ENCODE measurements at places on chromosomes 2 and 18.

- DNase-seq: no peak
These were observed at the start of gene LRP1B for GRCh38 chr2:142131010-142131669. Gene LRP1B (minus strand): TSS chr2:142131016. CDS start chr2:142130729, 287 bp downstream.

DNA sequence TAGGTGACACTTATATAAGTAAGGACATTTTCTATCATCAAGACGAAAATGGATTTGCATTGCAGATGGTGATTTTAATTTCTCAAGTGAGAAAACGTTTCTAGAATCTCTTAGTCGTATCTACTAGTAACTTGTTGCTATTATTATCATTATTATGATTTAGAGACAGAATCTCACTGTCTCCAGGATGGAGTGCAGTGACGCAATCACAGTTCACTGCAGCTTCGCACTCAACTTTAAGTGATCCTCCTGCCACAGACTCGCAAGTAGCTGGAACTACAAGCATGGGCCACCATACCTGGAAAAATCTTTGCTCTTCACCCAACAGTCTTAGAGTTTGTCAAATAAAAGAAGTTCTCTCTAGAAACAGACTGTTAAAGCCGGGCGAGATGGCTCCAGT is 37.6 kb upstream of the DDX18 start:
- no peak for DNase-seq

DNA sequence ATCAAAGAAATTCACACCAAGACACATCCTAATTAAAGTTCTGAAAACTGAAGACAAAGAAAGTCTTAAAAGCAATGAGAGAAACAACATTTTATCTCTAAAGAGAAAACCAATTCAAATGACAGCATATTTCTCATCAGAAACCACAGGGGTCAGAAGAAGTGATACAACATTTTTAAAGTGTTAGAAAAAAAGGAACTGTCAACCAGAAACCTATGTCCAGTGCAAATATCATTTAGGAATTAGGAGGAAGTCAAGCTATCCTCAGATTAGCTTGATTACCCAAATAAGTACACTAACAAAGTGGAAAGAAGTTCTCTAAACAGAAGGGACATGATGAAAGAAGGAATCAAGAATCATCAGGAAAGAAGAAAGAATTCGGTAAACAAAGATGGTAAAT is 59.5 kb upstream of the BCL2L11 start:
- no peak for DNase-seq

DNA sequence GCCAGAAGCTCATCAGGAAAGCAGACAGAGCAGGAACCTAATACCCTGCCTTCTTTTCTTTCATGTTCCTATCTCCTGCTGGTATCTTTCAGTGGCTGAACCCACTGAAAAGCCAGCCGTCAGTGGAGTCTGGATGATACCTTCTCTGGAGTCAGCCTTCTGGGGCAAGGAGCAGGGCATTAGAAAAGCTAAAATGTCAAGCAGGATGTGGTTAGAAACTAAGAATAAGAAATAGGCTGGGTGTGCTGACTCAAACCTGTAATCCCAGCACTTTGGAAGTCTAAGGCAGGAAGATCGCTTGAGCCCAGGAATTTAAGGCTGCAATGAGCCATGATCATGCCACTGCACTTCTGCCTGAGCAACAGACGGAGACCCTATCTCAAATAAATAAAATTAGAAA is 642.0 kb upstream of the FSHR start:
- DNase-seq: no peak

GRCh38 chr18:45521136-45521535 is 94.1 kb upstream of the SLC14A2 start:
- no peak for DNase-seq

DNA sequence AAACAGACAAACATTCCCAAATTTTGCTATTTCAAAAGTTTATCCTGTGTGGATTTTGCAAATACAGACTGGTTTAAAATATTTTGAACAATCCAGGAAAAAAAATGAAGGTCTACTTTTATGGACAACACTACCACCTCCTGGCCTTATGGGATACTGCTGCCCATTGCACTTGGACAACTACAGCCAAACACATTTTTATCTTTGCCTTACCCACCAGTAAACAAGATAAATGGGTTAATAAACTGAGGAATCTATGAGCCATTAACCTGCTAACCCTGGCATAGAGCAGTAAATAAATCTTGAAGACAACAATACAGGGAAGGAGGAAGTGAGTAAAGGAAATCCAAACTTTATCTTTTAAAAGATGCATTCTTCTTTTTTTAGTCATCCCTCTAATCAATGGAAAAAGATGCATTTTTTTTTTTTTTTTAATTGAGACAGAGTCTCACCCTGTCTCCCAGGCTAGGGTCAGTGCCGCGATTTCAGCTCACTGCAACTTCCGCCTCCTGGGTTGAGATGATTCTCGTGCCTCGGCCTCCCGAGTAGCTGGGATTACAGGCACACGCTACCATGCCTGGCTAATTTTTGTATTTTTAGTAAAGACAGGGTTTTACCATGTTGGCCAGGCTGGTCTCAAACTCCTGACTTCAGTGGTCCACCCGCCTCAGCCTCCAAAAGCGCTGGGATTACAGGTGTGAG is 2.1 kb upstream of the SPIRE1 start:
- DNase-seq: no peak

DNA sequence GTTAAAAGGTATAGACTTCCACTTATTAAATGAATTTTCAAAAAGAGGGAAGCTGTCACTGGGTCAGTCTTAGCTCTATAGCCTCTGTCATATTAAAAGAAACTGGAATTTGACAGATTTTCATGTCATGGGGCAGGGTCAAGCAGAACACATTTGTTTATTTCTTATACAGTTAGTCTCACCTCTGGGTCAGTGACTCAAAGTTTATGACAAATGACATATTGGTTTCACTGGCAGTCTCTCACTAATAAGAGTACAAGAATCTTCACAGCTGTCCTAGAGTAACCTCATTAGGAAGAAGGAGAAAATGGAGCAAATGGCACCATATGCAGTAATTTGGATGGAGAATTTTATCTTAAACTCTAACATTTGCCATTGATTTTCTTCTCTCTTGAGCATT is 63.2 kb downstream of the MBD2 start:
- DNase-seq: no peak

- no peak for DNase-seq
These were observed 672.8 kb upstream of the SYT4 start for GRCh38 chr18:43950062-43950461.

All from HS-27A (cell line).